ENCODE measurements at places on chromosomes 2 and 18.

- DNase-seq: no peak
Observed at GRCh38 chr2:100673691-100674485, 111.1 kb downstream of the PDCL3 start.

DNA sequence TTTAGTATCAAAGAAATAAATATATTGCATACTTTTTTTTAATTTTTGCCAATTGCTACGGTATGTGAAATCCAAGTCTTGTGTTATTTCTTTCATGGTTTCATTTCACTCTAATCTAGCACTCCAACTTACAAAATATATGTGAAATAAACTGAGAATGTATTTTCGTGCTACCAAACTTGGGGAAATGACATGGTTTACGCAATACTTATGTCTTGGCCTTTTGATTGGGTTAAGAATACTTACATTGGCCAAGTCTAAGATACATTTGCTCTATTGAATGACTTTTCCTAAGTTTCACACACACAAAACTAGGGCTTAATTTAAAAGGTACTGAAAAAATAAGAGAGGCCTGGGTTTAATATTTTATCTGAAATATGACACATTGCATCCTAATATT is 80.5 kb downstream of the VRK2 start:
- no peak for DNase-seq

DNA sequence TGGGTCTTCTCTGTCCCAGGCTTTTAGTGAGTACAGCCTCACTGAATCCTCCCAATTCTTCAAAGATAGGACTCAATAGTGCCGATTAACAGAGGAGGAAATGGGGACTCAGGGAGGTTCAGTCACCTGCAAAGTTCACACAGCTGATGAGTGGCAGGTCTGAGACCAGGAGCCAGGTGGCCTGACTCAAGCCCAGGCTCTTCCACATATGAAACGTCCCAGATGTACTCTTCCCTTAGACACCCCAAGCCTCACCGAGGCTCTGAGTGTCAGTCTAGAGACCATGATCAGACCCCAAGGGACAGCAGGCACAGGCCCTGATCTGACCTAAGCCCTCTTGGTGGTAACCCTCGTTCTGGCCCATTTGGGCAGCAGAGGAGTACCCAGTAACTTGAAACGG is 115.2 kb downstream of the INHBB start:
- DNase-seq: no peak

DNA sequence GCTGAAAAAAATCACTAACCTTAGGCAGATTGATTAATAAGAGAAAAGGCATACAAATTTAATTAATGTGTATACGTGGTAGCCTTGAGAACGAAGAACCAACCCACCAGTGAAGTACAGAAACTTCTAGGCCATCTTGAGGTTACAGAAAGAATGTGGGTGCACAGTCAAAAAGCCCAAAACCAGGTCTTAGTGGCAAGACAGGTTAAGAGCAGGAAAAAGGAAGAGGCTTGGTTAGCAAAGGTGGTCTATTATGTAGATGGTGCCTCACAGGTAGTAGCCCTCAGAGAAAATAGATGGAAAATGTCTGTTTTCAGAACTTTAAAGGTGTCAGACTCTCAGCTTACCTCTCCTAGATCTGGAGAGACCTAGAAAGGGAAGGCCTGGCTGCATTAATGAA is 22.0 kb upstream of the SLC35G4 start:
- DNase-seq: no peak

Measured in cortex of kidney (tissue), 1 donor.